ENCODE measurements at places on chromosomes 2 and 18. TPM values are rescaled to one million over a fixed set of nuclear protein-coding genes. Genes with fewer than 3 reads are reported as not detected.

RAB31 gene
- 79.9 TPM for total RNA-seq

ZNF236 gene
- total RNA-seq: 10.9 TPM

POTEE gene
- not detected for total RNA-seq

GKN2 gene
- total RNA-seq: 0.22 TPM

SLC25A12 gene
- 10.5 TPM for total RNA-seq

PLEKHH2 gene
- total RNA-seq: 1.1 TPM

MLPH gene
- 32.2 TPM for total RNA-seq

TTC27 gene
- 32.1 TPM for total RNA-seq

SIX3 gene
- total RNA-seq: not detected

FAM237A gene
- not detected for total RNA-seq

ZNF804A gene
- total RNA-seq: 5.2 TPM

TCF23 gene
- not detected for total RNA-seq

HOXD13 gene
- total RNA-seq: not detected

ALK gene
- total RNA-seq: not detected

MZT2B gene
- 97.2 TPM for total RNA-seq

DUSP19 gene
- 0.88 TPM for total RNA-seq
